SHP77 treated with DMSO at 0.1 percent for 48 hours (cell line): ENCODE measurements at places on chromosomes 2 and 18.

GRCh38 chr2:162945785-162946184 is 107.2 kb upstream of the KCNH7 start:
- no peak for DNase-seq

DNA sequence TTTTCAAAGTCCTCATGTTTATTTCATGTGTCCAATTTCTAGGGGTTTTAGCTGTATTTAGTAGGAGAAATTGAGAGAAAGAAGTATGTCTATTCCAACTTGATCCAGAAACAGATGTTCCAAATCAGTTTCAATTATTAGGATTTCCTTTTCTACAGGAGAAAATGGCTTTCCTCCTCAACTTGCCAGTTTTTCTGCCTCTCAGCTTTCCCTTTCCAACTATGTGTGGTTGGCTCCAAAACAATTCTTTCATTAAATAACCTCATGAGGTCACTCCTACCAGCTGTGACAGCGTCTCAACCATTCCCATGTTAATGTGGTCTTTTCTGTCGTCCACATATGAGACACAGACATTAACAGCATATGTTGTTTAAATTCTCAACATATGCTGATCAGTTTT is 13.1 kb downstream of the XIRP2 start:
- no peak for DNase-seq

DNA sequence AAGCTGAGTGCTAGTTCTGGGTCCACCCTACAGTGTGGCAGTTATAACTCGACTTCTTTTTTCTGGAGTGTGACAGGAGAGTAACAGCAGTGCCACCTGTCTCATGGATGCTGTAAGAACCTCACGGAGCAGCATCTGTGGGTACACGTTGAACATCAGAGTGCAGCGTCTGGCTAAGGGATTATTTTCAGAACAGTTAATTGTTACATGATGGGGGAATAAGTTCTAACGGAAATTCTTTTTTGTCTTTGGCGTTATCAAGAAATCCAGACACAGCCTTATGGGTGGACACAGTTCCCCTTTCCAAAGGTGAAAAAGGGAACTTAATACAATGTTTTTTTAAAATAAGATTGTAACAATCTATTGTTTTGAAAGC is 28.3 kb upstream of the TOGARAM2 start:
- DNase-seq = no peak

- no peak for DNase-seq
Measured at GRCh38 chr18:39345321-39345720, 1779.7 kb upstream of the CELF4 start.

DNA sequence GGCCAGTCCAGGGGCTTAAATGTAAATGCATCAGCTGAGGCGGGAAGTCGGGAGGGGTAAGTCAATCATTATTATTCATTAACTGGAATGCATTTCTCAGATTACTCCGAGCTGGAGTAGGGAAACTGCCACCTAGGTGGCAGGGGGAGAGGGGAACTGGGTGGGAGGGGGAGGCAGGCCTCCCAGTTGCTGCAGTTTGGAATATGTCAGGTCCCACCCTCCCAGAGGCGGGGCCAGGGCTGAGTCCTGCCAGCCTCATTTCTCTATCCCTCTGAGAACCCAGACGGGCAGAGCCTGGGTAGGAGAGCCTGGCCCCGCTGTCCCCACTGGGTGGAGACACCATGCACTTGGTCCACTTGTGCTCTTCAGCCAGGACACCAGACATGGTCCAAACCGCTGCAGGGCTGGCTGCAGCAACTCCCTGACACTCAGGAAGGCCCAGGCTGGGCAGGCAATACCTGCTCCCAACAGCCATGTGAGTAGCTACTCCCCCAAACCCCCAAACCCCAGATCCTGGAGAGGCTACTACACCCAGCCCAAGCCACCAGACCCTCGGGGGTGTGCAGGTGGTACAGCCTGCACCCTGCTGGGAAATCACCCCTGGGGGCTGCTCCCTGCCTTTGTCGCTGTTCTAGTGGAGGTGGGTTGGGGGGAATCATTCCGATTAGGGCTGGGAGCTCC is at the start of gene GPBAR1:
GPBAR1 (plus strand) TSS at position 274 of the 681 bp plus-strand sequence. CDS start 1,710 bp downstream, outside the sequence.
- no peak for DNase-seq

DNA sequence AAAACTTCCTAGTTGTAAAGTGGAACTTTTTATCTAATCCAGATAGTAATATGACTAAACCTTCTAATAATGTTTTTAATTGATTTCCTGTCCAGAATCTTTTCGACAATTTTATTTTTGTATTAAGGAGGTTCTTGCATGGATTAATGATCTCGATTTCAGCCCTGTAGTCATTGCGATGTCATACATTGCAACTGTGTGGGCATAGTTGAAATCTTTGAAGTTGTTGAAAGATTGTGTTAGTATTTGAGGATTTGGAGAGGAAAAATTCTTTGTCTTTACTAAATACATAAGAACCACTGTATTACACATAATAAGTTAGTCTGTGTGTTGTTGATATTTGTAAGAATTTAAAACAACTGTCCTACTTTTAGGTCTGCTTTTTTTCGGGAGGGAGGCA is 31.1 kb downstream of the ACSL3 start:
- no peak for DNase-seq

- no peak for DNase-seq
Measured at GRCh38 chr2:112605926-112606325, 21.5 kb downstream of the CHCHD5 start.

- no peak for DNase-seq
Measured at GRCh38 chr2:178059681-178060080, 12.9 kb downstream of the PDE11A start.

DNA sequence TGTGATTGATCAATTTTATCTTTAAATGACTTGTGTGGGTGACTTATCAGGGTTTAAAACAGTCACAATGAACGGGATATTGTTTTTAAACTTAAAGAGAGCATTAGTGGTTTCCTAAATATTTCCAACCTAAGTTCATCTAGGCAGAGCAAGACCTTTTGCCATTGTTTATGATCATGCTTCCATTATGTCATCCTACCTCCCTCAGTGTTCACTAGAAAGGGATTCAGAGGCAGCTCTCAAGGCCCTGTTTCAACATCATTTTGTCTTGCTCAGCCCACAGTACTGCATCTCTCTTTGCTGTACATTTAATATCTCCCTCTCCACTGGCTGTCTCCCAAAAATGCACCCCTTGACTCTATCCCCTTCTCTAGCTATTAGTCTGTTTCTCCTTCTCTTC is 21.5 kb upstream of the PELI1 start:
- no peak for DNase-seq

- DNase-seq = no peak
Measured at GRCh38 chr2:39640107-39640506, 25.6 kb upstream of the TMEM178A start.

DNA sequence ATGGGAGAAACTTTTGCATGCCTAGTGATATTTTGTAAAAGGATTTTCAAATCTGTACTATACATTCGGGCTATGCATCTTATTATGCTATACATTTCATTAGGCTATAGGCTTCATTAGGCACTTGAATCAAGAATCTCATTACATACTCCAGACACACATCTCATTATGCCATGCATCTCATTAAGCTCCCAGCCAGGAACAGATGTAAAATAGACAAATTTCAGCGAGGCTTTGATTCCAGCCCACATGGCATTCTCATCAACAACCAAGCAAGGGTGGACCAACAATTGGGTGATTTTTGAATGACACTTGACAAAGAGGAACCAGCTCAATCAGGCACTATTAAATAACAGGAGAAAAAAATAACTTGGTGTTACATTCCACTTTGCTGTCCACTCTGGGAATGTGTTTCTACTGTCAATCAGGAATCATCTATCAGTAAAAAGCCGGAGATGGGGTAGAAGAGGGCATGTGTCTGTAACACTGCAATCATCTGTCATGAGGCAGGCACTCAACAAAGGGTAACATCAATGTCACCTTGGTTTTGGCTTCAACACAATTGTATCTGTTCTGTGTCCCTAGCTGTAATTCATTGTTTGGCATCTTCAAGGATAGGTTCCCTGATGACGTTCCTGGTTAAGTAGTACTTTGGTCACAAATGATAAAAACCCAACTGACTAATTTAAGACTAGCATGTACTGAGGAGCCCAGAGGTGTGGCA is 498.6 kb downstream of the EPHA4 start:
- DNase-seq = no peak

DNA sequence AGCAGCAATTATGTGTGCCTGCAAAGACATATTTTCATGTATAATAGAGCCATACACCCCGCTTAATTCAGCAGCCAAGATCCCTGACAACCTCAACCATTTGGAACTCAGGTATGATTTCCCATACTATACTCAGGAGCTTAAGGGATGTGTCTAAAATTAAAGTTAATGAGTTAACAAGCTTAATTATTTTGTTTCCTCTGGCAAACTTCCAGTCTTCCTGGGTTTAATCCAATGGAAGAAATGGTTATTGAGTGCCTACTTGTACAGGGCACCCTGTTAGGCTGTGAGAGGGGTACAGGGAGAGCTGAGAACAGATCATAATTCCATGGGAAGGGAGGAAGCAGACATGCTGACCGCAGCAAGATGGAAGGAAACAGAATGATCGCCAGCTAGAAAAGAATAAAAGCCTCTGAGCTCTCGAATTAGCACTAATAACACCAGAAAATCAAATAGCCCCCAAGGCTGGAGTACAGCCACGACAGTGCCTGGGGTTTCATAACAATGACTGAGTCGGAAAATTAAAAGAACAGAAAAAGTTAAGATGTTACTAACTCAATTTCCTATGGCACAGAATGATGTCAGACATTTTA is 20.8 kb upstream of the CEP68 start:
- DNase-seq = no peak

DNA sequence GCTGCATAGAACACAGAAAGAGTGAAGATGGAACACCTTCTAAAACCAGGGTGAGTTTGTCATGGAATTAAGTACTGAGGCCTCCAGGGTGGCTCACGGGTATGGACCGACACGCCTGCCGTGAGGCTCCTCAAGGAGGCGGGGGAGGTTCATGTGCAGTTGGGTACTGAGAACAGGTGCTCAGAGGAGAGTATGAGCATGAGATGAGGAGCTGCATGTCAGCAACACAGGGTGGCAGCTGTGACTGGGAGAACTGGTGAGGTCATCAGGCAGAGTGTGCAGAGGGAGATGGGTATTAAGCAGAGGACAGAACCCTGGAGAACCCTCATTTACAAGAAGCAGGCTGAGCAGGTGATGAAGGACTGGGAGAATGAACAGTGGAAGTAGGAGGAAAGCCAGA is 63.2 kb upstream of the KLHL29 start:
- peak; percentile 30 for DNase-seq

GRCh38 chr2:153543635-153544071 is 65.1 kb upstream of the RPRM start:
- DNase-seq = no peak

GRCh38 chr18:24016643-24017042 is 2.1 kb downstream of the TTC39C start:
- DNase-seq = no peak

- DNase-seq = no peak
Measured at GRCh38 chr2:88603146-88603545, 24.1 kb downstream of the EIF2AK3 start.

DNA sequence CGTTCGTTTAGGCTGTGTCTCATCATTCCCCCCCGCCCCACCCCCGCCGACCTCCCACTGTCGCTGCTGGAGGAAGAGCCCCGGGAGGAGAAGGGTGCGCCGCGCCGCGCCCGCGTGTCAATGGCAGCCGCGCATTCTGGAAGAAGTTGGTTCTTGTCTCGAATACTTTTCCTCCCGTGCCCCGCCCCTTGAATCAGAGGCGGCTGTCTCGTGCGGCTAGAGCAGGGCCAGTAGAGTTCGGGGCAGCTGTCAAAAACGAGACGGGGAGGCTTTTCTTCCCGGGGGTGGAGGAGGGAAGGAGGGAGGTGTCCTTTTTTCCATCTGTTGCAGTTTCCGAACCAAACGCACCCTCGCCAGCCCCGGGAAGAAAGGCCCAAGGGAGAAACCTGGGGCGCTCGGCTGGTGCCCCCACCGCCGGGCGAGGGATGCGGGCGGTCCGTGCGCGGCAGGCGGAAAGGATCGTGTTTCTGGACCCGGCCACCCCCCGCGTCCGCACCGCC is 410 bp upstream of the TGIF1 start:
- no peak for DNase-seq

DNA sequence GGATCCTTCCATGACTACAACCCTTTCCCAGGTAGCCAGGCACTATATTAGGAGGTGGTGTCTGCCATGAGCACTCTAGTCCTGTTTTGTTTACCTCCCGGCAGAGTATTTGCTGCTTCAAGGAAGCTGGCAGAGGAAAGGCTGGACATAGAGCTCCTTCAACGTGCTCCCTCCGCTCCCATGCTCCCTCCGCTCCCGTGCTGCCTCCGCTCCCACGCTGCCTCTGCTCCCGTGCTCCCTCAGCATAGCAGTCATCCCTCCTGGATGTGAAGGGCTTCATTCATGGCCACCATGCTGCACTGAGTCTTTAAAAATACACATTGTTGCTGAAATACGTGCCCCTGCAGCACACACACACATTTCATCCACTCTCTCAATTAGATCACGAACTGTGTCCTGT is 181.9 kb upstream of the MYT1L start:
- DNase-seq = no peak

GRCh38 chr2:88451811-88452564 is 505 bp downstream of the FOXI3 start:
- no peak for DNase-seq
